ENCODE measurements at places on chromosomes 12 and 14.

GRCh38 chr12:68445824-68446223, 113.7 kb upstream of the MDM1 start:
- DNase-seq = no peak

DNA sequence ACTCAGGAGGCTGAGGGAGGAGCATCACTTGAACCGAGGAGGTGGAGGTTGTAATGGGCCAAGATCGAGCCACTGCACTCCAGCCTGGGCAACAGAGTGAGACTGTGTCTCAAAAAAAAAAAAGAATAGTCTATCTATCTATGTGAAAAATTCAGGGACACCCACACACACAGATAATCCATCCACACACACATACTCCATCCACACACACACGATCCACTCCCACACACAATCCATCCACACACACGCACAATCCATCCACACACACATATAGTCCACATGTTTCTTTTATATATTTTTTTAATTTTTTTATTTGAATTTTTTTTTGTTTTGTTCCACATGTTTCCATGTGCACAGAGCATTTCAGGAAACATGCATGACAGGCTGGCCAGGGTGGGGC, 3.3 kb downstream of the SDS start:
- no peak for DNase-seq

- DNase-seq = no peak
Observed at GRCh38 chr14:40123816-40124215, 691.6 kb upstream of the FBXO33 start.

DNA sequence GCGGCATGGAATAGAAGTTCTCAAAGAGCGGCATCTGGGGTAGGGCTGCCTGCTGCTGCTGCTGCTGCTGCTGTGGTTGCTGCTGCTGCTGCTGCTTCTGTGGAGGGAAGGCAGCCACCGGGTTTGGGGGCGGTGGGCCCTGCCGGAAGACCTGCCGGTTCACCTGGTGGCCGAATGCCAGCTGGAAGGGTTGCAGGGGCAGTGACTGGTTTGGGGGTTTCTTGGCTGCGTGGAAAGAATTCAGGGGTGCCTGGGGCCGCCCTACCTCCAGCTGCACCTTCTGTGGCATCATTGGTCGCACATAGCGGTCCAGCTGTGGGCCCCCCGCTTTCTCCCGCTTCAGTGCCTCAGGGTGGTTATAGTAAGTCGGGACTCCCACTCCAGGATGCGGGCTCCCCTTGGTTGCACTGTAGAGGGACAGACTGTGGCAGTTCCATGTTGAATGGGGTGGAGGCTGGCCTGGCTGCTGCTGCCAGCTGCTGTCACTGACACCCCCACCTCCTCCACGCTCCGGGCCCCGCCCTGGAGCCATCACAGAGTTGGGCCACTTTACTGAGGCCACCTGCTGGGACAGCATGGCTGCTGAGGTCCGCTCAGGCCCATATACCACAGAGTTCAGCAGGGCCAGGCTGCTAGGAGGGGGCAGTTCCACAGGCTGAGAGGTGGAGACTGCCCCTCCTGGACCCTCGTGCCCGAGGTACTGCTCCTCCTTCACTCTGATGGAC, 25.2 kb upstream of the PNMA1 start:
- DNase-seq = no peak

DNA sequence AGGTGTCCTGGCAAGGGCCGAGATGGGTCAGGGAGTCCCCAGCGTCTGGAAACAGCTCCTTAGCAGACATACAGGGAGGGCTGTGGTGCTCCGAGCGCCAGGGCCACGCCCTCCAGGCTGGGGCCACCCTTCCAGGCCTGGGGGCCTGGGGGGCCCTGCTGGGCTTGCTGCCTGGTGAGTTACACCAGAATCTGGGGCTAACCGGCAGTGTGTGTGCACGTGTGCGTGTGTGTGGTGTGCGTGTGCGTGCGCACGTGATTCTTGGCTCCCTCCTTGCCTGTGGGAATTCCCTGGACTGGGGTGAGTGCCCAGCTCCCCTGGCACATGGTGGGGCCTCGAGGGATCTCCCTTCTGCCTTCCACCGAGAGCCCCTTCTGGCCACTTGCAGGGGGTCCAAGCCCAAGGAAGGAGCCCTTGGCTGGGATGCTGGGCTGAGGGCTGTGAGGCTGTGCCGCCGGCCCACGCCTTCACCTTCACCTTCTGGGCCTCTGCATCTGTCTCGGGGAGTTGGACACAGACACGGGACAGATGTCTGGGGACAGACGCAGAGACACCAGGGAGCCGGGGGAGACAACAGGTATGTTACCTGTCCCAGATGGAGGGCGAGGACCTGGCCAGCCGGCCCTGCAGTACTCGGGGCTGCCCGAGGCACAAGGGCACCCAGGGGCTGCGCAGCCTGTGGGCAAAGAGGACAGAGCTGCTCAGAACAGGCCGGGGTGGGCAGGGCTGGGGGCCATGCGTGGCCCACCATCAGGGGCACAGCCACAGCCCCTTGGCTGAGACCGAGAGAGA, 37.2 kb downstream of the BEGAIN start:
- no peak for DNase-seq

Measured in effector memory CD4-positive, alpha-beta T cell (primary cell).